ENCODE measurements at places on chromosomes 1 and 21.

GRCh38 chr1:30492451-30492850 is 230.9 kb downstream of the MATN1 start:
- no peak for DNase-seq

DNA sequence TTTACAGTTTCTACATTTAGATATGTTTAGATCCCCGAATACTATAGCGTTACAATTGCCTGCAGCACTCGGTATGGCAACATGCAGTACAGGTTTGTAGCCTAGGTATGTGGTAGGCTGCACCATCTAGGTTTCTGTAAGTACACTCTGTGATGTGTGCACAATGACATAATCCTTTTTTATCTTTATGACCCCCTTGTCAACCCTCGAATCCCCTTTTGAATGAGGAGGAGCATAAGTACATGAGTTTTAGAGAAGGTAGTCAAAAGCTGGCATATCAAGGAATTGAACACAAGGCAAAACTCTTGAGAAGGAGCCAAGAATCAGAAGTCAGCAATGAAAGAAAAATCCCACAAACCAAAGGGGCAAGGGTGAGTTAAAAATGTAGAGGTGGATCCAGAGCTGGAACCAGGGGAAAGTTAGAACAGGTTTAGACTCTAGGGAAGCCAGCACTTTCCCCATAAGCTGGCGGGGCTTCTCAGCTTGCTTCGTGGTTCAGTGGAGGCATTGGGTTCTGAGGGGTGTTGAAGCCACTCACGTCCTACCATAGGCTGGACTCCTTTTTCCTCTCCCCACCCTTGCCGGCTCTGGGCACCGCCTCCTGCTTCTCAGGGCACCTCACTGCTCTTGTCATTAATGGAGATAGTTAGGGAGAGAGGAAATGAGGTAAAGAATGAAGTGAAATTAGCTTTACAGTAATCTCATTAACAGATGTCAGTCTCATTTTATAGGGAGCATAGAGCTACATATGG is 31.3 kb downstream of the OLFML3 start:
- no peak for DNase-seq

DNA sequence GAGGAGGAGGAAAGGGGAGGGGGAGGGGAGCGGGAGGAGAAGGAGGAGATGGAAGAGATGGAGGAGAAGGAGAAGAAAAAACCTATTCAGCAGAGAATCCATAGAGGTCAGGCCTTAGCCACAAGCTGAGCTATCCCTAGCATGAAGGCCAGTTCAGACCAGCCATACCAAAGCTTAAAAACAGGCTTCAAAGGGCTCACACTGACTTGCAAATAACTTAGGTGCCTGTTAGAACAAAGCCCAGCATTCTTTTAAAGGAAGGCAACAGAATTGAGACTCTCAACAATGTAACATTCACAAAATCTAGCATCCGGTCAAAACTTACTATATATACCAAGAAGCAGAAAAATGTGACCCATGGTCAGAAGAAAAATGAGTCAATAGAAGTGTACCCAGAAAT is 43.6 kb upstream of the IFFO2 start:
- no peak for DNase-seq

DNA sequence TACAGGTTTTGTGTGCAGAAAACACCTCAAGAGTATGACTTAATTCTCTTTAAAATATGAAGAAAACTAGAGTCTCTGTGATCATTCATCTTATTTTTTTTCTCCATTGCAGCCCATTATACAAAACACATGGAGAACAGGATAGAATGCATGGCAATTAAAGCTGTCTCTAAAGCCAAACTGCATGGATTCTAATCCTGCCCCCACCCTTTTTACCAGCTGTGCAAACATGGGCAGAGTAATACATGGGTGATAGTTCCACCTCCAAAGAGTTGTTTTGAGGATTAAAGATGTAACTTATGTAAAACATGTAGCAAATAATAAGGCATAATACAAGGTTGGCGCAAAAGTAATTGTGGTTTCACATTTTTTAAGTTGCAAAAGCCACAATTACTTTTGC is 114.4 kb downstream of the CLEC20A start:
- no peak for DNase-seq

DNA sequence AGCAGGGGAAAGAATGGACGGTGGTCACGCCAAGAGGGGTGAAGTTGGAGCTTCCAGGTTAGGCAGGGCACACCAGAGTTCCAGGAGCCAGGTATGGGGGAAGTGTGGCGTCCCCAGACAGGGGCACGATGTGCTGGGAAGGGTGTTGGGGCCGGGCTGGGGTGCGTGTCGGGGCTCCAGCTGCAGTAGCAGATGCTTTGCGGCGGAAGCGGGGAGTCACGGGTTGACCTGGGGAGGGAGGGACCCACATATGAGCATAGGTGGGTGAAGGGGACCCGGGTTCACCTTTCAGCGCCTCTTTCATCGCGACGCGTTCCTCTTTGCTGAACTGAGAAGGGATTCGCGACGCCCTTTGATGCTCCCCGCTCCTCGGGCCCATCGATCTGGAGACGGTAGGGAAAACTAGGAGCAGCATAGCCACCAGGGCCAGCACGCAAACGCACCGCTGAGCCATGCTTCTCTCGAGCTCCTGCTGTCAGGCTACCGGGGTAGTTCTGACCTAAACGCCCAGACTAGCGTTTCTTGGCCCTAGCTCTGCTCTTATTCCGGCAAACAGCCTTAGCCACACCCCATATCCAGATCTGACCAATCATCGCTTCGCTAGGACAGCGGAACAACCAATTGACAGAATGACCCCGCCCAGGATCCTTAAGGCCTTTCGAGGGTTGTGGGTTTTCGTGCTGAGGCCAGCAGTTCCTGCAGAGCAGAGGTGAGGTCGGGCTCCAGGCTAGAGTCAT is at the start of gene PM20D1:
Gene PM20D1 (minus strand): TSS at position 514 of the 737 bp plus-strand sequence. CDS start 60 bp downstream, at position 454.
- DNase-seq: peak; percentile 79

GRCh38 chr1:168031627-168032026 is 94.8 kb upstream of the MPC2 start:
- no peak for DNase-seq

DNA sequence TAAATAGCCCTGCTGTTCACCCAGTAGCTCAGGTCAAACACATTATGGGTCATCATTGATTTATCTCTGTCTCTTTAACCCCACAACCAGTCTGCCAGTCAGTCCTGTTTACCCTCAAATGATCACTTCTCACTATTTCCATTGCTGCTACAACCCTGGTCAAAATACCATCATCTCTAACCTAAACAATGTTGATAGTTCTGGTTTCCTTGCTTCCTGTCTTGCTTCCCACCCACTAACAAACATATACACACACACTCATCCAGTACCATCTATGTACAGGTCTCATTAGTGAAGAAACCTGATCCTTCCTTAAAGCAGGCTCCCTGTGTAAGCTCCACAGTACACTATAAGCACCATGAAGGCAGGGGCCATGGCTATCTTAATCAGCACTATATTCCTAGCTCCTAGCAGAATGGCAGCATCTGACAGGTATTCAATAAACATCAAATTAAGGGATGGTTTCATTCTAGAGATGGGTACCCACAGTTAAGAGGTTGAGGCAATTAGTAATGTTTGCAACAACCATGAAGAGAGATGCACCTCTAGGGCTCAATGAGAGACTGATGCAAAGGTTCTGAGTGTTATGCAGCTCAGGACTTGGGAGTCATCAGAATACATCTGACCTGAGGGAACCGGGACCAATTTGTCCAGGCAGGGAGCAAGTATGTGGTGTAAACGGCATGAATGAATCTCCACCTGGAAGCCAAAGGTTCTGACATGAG is 10.0 kb upstream of the TGFBR3 start:
- DNase-seq: no peak

GRCh38 chr1:42170779-42171621 is 6.5 kb upstream of the GUCA2A start:
- DNase-seq: peak; percentile 43

GRCh38 chr1:229854620-229855019 is 212.4 kb upstream of the GALNT2 start:
- DNase-seq: no peak

GRCh38 chr1:230381049-230381467 is 45.1 kb downstream of the PGBD5 start:
- no peak for DNase-seq

GRCh38 chr1:43069461-43070050 is 102.5 kb downstream of the EBNA1BP2 start:
- no peak for DNase-seq

DNA sequence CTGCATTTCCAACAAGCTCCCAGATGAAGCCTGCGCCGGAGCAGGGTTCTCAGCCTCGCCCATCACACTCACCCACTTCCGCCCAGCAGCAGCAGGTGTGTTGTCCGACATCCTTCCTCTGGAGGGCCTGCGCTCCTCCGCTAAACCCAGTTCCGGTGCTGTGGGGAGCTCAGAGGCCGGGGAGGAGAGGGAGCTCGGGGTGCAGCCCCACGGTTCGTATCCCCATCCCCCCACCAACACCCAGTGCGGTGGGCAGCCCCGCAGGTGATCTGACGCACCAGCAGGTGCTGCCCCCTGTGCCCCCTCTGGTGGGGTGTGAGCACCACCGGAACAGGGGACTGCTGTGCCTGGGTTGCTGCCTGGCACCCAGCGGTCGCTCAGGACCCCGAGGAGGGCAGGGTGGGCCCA is 3.4 kb upstream of the PEX10 start:
- DNase-seq: no peak

- peak; percentile 69 for DNase-seq
Observed at GRCh38 chr1:8463144-8463927, 145.4 kb downstream of the SLC45A1 start.

- peak; percentile 40 for DNase-seq
Observed at GRCh38 chr1:4916610-4917009, 262.2 kb downstream of the AJAP1 start.

DNA sequence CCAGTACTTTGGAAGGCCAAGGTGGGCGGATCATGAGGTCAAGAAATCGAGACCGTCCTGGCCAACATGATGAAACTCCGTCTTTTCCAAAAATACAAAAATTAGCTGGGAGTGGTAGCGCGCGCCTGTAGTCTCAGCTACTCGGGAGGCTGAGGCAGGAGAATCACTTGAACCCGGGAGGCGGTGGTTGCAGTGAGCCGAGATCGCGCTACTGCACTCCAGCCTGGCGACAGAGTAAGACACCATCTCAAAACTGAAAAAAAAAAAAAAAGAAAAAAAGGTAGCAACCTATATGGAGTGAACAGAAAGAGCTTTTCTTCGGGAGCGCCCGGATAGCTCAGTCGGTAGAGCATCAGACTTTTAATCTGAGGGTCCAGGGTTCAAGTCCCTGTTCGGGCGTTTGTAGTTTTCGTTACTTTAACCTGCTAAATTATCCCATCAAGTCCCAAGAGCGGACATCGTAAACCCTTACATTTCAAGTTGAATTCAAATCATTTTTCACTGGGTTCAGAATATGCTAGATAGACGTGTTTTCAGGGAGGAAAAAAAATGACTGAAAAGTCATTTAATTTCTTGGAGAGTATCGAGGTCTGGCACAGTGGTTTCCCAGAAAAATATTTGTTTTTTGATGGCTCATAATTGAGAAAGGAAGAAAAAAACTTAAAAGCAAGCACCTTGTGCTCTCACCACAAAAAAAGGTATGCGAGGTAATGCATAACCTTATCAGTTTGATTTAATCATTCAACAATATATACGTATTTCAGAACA is 9.8 kb upstream of the MDM4 start:
- DNase-seq: peak; percentile 100

DNA sequence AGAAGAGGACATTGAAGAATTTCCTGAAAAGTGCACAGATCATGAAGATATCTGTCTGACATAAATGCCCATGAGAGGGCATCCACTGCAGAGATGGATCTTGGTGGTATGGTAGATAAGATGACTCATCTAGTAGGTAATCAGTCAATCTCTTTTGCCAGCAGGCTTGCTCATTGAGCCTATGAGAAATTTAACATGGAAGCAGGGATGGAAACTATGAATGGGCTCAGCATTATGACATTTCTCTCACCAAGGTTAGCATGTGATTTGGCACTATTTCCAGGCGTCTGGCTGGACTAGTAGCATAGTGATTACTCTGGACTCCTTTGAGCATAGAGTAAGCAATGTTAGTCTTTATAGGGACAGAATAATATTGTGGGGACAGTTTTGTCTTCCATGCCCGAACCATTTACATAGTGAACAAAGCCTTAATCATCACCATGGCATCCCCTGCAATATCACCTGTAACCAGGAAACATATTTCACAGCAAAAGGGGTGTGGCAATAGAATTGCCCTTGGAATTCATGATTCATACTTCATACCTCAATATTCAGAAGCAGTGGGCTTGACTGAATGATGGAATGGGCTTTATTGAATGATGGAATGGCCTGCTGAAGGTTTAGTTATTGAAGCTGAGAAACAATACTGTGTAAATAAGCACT is 7.3 kb downstream of the OR2C3 start:
- DNase-seq: no peak

- no peak for DNase-seq
Observed at GRCh38 chr1:82788660-82789059, 987.9 kb downstream of the ADGRL2 start.

- no peak for DNase-seq
Observed at GRCh38 chr1:201093561-201093960, 18.7 kb downstream of the CACNA1S start.

DNA sequence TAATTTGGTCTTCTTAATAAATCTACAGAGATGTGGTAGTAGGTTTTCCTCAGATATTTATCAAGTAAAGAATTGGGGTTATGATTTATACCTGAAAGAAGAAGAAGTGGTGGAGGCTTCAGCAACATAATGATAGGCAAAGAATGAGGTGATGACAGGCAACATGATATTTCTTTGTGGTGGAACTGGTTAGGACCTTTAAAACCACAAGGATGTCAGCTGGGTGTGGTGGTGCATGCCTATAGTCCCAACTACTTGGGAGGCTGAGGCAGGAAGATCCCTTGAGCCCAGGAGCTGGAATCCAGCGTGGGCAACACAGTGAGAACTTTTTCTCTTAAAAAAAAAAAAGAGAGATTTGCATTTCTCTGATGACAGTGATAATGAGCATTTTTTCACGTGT is 34.1 kb upstream of the COL11A1 start:
- DNase-seq: no peak

DNA sequence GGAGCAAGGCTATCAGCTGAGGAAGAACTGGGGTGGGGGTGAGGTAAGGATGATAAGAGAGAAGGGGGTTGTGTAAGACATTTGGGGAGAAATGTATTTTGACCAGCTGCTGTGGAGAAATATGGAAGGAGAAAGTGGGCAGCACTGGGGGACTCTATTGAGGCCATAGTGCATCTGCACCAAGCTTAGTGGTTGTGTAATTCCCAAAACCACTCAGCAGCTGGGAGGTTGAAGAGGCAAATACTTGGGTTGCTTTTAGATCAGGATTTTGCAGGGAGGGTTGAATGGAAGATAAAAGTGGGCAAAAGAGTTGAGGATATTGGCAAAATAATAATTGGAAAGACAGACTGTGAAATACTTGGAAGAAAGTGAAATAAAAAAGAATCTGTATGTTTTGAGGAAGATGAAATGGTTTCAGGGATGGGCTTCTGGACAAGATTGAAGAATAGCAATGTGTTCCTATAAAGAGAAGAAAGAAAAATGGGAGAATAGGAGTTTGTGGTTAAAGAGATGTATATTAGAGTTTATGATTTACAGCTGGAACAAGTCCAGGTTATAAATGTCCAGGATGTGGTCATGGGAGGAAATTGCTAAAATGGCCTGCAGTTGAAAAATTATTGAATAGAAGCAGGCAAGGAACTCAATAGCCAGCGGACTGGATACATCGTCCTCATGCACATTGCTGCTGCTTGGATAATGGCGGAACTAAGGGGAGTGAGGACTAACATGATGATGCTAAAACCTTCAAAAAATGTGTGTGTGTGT is 162.7 kb downstream of the DNM3 start:
- no peak for DNase-seq

GRCh38 chr1:94522304-94522703 is 19.3 kb downstream of the F3 start:
- peak; percentile 60 for DNase-seq
